ENCODE measurements at places on chromosomes 1 and 21.

GRCh38 chr1:8259498-8260290 is 58.2 kb upstream of the SLC45A1 start:
- no peak for DNase-seq

- peak; percentile 82 for DNase-seq
Measured at GRCh38 chr21:14527696-14528652, 18.1 kb downstream of the SAMSN1 start.

DNA sequence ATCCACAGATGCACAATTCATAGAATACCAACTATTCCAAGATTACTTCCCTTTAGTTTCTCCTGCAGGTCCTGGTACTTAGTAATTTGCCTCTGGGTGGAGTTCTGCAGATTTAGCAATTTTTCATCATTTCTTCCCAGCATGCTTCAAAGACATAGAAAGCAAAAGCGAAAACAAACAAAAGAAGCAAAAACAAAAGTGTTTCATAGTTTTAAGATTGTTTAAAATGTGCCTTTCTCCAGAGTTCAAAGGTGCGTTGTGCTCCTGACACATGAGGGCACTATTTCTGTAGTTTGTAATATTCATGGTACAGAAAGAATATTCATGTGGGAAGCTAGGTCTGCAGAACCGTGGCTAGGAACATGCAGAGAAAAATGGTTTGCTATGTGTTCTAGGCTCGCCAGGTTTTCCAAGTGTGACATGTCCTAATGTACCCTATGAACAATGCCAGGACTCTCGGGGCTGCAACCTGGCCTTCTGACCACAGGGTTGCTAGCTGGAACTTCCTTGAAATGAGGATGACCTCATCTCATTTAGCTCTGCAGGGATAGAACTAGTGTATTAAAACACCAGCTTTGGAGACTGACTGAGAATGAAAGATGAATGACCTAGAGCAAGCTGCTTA is 30.0 kb upstream of the RCSD1 start:
- peak; percentile 68 for DNase-seq

DNA sequence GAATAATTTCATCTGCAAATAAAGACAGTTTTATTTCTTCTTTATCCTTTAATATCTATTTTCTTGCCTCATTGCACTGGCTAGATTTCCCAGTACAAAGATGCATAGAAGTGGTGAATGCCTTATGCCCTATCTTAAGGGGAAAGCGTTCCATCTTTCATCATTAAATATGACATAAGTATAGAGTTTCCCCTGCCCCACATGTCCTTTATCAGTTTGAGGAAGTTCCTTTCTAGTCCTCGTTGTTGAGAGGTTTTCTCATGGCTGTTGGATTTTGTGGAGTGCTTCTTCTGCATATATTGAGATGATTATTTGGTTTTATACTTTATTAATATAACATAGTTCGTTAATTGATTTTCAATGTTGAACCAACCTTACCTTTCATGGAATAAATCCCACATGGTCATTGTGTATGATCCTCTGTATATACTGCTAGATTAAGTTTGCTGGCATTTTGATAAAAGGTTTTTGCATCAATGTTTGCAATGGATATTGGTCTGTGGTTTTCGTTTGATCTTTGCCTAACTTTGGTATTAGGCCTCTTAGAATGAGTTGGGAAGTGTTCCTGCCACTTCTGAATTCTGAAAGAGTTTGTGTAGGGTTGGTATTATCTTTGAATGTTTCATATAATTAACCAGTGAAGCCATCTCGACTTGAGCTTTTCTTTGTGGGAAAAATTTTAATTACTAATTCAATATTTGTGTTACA is 15.6 kb downstream of the PRKACB start:
- DNase-seq = peak; percentile 45

DNA sequence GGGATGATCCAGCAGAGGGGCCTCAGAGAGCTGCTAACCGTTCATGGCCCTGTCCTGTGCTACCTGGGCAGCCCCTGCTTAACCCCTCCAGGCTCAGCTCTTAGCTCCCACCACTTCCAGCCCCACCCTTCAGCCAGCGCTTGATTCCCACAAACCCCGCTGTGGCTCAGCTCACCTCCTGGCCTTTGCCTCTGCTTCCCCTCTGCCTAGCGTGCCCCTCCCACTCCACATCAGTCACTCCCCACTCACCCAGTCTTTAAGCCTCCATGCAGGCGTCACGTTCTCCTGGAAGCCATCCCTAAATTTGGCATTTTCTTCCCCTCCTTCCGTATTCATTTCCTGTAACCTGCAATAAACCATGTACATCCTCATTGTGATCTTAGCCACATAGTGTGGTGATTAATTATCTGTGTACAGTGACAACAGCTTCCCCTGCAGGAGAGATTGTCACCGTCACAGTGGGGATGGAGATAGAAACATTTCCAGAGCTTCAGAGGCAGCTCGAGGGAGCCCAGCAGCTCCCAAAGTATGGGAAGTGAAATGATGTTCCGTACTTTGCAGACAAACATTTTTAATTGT is 65.5 kb downstream of the EPHB2 start:
- no peak for DNase-seq

GRCh38 chr1:65480684-65481405 is 60.4 kb downstream of the LEPR start:
- no peak for DNase-seq

DNA sequence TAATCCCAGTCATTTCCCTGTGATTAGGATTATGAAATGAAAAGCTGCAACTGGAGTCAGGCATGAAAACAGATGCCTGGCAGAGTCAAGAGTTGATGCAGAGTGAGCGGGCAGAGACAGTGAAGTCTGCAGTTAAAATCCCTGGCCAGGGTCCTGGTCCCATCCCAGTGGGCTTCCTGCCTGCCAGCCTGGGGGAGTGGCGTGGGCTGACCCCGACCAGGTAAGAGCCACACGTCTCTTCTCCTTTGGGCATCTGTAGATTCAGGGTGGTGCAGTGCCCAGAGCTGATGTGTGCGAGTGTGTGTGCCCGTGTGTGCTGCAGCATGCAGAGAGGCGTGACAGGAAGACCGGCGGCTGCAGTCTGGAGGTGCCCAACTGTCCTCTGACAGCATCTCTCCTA is 6.2 kb upstream of the KIAA1614 start:
- no peak for DNase-seq

- DNase-seq = no peak
Measured at GRCh38 chr21:31921079-31921478, 48.3 kb downstream of the HUNK start.

DNA sequence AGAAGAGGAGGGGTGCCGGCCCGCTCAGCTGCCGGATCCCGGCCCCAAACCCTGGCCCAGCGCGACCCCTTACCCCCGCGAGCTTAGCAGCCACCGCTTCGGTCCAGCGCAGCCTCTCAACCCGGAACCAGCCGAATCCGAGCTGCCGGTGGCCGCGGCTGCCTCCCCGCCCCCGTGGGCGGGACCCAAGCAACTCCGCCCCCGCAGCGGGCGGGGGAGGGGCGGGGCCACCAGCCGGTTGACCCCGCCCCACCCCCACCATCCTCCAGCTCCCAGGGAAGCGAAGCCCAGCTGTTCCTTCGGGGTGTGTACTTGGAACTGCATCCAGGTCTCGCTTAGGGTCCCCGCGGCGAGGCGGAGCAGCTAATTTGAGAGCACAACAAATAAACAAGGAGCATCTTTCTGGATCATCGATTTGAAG is at the start of gene TRIM62:
Gene TRIM62, minus strand, starts transcription at position 123 of the 421 bp plus-strand sequence. CDS start 611 bp downstream, outside the sequence.
- peak; percentile 77 for DNase-seq

- DNase-seq = no peak
Measured at GRCh38 chr1:211705467-211706091, 30.2 kb upstream of the NEK2 start.

GRCh38 chr1:224406216-224406615 is 28.4 kb downstream of the WDR26 start:
- no peak for DNase-seq

- DNase-seq = peak; percentile 61
Measured at GRCh38 chr1:11059155-11059967, 457 bp downstream of the SRM start.

- DNase-seq = no peak
Measured at GRCh38 chr1:174469052-174469451, 21.3 kb downstream of the GPR52 start.

DNA sequence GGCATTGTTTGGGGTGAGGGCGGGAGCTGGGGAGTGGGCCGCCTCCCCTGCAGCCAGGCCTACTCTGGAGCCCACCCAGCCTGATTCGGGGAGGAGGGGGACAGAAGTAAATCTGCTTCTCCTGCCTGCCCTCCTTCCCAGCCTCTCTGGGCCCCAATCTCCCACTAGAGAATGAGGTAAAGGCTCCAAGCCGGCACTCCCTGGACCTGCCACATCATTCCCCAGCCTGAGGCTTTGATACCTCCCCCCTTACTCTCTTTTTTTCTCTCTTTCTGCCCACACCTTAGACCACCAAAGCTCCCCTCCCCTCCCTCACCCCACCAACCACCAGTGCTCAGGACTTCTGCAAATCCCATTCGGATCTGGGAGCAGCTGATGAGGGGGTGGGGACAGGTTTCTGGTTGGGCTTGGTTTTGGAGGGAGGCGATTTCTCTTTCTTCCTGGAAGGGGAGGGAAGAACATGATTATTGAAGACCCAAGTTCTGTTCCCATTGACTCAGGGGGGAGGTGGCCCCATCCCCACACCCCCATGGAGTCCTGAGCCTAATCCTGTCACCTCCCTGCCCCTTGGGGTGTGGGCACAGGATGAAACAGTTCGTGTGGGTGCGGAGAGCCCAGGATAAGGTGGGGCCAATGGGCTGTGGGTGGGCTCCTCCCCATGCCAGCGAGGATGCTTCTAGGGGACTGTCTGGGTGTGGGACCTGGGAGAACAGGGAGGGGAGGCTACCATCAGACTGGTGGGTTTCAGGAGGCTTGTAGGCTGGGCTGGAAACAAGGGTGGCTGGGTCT is 1.3 kb downstream of the MAP7D1 start:
- peak; percentile 33 for DNase-seq

GRCh38 chr1:230157420-230158390 is 90.7 kb downstream of the GALNT2 start:
- no peak for DNase-seq

- DNase-seq = peak; percentile 76
Measured at GRCh38 chr1:217482356-217483102, 148.4 kb downstream of the GPATCH2 start.

- no peak for DNase-seq
Measured at GRCh38 chr1:56286956-56287355, 292.4 kb downstream of the PLPP3 start.

GRCh38 chr1:198606020-198606438 is 32.8 kb upstream of the PTPRC start:
- no peak for DNase-seq

DNA sequence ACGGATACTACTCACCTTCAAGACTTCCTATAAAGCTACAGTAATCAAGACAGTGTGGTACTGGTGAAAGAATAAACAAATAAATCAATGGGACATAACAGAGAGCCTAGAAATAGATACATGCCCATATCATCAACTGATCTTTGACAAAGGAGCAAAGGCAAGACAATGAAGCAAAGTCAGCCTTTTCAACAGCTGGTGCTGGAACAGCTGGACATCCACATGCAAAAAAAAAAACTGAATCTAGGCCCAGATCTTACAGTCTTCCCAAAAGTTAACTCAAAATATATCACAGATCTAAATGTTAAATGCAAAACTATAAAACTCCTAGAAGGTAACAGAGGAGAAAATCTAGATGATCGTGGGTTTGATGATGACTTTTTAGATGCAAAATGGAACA is 170.3 kb downstream of the MIS18A start:
- no peak for DNase-seq
